Stimulated activated CD4-positive, alpha-beta T cell treated with anti-CD3 and anti-CD28 coated beads, Interleukin-15, amount 100 ng/mL, for 48 hours (primary cell): ENCODE measurements at places on chromosomes 2 and 18.

- DNase-seq, result no peak
These were observed 263.8 kb downstream of the RBM43 start for GRCh38 chr2:150997702-150998440.

DNA sequence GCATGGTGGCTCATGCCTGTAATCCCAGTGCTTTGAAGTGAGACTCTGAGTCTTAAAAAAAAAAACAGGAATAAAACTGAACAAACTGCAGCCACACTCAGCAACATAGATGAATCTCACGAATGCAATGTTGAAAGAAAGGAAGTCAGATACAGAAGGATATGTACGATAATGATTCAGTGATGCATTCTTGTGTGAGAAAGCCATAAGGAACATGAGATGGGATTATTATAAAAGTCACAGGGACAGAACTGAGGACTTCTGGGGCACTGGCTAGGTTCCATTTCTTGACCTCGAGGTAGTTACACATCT is 56.9 kb upstream of the SMAD2 start:
- DNase-seq, result no peak

GRCh38 chr18:41659438-41660130 is 295.4 kb upstream of the PIK3C3 start:
- DNase-seq, result no peak

GRCh38 chr2:159890551-159891266 is 92.7 kb upstream of the CD302 start:
- DNase-seq, result no peak

DNA sequence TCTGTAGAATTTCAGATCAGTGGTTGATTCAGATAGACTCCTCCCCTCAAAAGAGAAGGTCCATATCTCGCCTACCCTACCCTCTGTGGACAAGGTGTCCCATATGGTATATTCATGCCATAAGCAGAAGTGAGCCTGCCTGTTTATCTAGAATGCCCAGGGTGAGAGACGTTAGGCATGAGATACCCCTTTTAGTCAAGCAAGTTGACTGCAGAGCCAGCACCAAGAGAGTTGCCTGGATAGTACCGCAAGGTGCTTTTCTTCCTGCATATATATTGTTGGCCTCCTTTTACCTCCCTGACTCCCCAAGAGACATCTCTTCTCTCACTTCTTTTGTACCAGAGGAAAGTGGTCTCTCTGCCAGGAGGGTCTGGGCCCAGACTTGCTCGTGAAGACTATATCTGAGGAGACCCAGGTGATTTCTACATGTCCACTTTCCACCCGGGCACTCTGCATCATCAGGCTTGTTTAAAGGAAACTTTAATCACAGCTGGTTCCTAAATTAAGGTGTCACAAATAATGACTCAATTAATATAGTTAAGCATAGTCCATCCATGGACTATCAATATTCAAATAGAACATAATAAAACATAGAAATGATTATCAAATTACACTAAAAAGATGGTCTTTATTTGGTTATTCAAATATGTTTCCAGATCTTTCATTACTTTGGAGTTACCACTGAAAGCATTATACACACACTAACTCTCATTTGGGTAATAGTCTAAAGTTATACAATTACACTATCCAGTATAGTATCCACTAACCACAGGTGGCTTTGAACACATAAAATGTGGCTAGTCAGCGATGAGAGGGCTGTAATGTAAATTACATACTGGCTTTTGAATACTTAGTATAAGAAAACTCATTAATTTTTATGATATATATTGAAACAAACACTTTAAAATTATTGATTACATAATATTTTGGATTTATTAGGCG is 4.1 kb downstream of the ITGA4 start:
- no peak for DNase-seq

DNA sequence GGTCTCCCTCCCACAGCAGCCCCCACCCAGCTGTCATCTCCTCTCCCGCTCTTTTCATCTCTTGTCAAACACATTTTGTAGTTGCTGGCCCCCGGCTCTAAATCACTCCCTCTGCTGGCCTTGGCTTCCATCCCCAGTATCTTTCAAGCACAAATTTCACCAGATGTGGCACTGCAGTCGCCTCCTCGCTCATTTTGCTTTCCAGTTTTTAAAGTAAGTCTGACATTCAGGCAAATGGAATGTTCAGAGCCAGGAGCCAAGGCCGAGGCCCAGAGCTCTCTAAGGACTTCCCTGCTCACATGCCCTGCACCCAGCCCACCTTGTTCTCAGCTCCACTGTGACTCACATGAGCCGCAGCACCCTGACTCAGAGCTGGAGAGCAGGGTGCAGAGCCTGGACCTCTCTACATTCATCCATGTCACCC is 158.4 kb downstream of the GALNT14 start:
- DNase-seq, result no peak

DNA sequence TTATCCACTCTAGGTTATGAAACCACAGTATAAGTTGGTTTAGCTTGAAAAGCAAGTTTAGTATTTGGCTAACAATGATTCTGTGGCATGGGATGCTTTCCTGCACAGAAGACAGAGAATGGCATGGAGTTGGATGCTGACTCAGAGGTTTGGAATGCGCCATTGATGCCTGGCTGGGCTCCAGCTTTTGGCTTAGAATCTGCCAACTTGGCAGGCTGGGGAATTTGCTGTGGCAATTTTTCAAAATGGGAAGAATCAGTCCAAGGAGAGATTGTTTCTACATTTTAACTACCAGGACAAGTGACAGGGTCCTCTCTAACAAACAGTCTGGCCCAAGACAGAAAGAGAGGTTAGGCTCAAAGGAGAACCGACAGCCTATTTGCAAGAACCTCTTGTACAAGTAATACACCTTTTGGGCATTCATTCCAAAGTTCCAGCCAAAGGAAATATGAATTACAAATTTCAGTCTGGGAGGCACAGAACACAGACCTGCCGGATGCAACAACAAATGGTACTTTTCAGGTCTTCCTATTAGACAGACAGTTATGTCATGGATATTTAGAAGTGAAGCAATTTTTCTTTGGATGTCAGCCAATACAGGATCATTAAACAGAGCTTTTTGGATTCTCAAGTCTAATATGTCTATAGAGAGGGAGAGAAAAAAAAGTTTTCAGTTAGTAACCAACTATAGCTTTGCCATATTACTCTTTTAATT is 1027.7 kb downstream of the TMEM182 start:
- DNase-seq, result no peak

DNA sequence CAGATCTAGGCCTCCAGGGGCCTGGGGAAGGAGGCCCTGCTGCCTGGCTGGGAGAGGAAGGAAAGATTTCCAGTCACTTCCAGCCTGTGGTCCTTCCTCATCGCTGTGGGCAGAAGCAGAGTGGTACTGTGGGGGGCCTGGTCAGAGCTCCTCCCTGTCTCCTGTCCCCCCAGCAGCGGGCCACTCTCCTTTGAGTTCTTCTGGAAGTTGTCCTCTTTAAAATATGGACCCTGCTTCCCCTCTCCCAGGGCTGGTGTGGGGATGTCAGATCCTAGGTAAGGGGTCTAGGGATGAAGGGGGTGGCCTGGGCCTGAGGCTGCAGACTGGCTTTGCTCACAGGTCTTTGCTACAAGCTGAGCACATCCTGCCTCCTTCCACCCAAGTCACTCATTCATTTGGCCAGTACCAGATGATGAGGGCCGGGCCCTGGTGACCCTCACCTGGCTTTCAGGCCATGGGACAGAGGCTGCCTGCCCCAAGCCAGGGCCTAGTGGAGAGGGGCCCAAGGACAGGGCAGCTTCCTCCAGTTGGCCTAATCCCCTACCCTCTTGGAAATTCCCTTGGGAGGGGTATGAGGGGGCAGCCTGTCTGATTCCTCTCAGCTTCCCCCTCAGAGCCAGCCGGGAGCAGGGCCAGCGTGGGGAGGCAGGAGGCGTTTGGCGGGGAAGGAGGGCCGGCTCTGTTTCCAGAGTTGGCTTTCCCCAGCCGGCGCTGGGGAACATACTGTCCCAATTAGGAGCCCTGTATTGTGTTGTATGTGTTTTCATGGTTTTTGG is 231.9 kb downstream of the DYSF start:
- no peak for DNase-seq

- no peak for DNase-seq
These were observed 968.4 kb upstream of the NRXN1 start for GRCh38 chr2:52000151-52000855.

GRCh38 chr2:231159306-231159705 is 34.5 kb upstream of the HTR2B start:
- DNase-seq, result no peak

- DNase-seq, result no peak
These were observed 749.2 kb downstream of the ADCYAP1 start for GRCh38 chr18:1653873-1654272.

DNA sequence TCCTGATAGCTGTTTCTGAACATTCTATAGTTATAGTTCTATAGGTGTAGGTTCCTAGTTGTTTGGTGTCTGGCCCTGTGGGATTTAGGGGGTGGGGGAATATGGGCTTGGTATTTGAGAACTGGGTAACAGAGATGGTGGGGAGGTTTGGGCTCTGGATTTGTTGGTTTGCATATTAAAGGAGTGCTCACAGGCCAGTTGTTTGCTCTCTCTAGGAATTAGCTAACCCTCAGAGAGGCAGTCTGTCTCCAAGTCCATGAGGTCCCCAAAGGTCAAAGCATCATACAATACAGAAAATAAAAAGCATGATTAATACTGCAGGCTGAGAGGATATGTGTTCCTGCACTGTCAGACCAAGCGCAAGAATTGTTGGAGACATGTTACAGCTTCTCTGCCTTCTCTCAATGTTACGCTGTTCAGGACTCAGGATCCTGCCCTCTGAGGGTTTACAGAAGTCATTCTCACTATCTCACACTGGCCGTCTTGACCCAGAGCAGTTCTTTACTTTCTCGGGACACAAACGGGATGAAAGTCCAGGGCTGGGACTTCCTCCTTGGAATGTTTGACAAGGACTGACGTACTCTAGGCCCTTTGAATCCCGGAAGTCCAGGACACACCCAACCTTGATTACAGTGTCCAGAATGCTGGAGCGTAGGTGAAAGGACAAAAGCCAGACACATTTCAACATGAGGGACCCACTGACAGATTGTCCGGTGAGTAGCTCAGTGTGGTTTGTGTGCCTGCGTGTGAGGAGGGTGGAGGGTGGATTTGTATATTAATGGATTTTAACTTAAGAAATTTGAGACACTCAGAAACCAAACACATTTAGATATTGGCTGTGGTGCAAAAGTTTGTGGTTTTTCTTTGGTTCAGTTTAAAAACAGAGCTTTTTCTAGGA is at the start of gene NOSTRIN:
Gene NOSTRIN (plus strand): TSS at position 677 of the 898 bp plus-strand sequence. CDS start 10 bp downstream, at position 687.
- no peak for DNase-seq

DNA sequence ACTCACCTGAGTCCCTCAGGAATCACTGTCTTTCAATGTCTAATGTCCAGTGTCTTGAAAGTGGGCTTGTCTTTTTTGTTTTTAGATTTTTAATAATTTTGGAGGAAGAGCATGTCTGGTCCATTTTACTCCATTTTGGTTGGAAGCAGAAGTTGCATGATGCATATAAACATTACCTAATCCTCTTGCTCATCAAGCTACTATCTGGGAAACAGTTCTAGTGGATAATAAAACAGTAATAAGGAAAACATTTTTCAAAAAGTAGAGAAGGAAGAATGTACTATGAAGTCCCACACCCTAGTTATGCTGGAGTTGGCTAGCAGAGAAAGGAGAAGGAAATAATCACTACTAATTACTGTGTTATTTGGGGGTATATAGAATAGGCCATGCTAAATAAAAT is 263.7 kb downstream of the ETAA1 start:
- no peak for DNase-seq

GRCh38 chr2:224190234-224190935 is 151.3 kb upstream of the SERPINE2 start:
- DNase-seq, result no peak

DNA sequence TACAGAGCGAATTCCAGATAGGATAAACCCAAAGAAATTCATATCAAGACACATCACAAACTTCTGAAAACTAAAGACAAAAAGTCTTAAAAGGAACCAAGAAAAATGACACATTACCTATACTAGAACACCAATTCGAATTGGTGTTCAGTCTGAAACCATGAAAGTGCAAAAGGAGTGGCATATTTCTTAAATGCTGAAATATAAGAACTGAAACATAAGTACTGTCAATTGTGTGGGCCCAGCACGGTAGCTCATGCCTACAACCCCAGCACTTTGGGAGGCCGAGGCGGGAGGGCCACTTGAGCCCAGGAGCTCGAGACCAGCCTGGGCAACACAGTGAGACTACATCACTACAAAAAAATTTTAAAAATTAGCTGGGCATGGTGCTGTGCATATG is 43.4 kb downstream of the TMEM131 start:
- no peak for DNase-seq

DNA sequence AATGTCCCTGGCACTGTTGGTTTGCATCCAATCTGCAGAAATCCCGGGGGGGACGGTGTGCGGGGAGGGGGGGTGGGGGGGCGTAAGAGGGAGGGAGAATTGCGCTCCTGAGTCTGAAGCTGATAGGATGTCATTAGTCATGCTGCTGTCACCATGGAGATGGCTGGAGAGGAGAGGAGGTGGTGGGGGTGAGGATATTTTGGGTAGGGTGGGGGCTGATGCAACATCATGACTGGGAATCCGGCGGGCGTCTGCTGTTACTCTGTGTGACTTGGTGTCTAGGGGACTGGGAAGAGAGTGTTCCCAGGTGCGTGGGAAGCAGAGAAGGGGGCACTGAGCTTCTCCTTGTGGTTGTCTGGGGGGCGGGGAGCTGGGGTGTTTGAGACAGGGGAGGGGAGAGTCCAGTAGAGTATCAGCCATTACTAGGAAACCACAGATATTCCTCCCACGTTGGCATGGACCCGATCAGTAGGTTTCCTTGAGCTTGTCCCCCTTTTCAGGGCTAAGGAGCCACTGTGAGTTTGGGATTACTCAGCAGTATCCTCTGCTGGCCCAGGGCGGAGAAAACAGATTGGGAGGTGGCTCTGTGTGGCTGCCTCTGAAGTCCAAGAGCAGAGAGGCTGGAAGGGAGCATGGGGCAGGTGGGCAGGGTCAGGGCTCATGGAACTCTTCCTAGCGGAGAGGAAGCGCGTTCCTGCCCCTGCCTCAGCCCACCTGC is 18.9 kb downstream of the TET3 start:
- no peak for DNase-seq

GRCh38 chr18:79046522-79046921 is 22.7 kb upstream of the ATP9B start:
- no peak for DNase-seq

DNA sequence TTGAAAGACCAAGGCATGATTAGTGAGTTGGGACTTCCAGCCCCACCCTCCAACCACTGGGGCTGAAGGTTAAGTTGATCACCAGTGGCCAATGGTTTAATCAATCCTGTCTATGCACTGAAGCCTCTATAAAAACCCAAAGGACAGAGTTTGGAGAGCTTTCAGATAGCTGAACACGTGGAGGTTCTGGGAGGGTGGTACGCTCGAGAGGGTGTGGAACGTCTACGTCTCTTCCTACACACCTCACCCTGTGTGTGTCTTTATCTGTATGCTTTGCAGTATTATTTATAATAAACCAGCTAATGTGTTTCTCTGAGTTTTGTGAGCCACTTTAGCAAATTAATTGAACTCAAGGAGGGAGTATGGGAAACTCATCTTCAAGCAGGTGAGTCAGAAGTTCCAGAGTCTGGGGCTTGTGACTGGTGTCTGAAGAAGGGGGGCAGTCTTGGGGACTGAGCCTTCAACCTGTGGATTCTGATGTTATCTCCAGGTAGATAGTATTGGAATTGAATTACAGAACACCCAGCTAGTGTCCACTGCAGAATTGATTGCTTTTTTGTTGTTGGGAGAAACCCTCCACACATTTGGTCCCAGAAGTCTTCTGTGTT is 20.3 kb downstream of the ACTR3 start:
- DNase-seq, result peak; percentile 59

- DNase-seq, result no peak
These were observed 50.5 kb downstream of the SEPTIN10 start for GRCh38 chr2:109563288-109563687.
